8988T (cell line): ENCODE measurements at places on chromosomes 7 and 10.

- no peak for DNase-seq
Observed at GRCh38 chr10:120984221-120984620, 133.1 kb downstream of the WDR11 start.

GRCh38 chr7:117772421-117772820 is 100.8 kb downstream of the CTTNBP2 start:
- no peak for DNase-seq

GRCh38 chr7:155420116-155420515 is 37.8 kb upstream of the EN2 start:
- DNase-seq: no peak

GRCh38 chr7:157521752-157522151 is 184.9 kb downstream of the DNAJB6 start:
- DNase-seq: no peak

GRCh38 chr7:151193203-151193978 is 6.3 kb upstream of the ASB10 start:
- no peak for DNase-seq
